ENCODE measurements at places on chromosomes 12 and 14.

GRCh38 chr12:124142395-124143035, 152.4 kb upstream of the RFLNA start:
- no peak for DNase-seq

GRCh38 chr14:51093371-51094281, 1.3 kb downstream of the TRIM9 start:
- DNase-seq = peak; percentile 70

DNA sequence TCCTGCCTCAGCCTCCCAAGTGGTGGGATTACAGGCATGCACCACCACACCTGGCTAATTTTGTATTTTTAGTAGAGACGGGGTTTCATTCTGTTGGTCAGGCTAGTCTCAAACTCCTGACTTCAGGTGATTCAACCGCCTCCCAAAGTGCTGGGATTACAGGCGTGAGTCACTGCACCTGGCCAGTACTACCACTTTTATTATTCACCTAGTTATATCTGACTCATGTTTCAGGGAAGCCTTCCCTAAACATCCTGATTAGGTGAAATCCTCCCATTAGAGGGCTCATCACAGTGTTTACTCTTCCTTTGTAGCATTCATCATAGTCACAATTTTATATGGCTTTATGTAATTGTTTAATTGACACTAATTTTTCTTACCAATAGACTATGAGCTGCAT, 295.3 kb upstream of the SOX5 start:
- no peak for DNase-seq

GRCh38 chr12:75813072-75813471, 218.5 kb downstream of the PHLDA1 start:
- DNase-seq = no peak

- DNase-seq = no peak
Observed at GRCh38 chr14:21987937-21988336, 314.3 kb upstream of the OR4E1 start.

DNA sequence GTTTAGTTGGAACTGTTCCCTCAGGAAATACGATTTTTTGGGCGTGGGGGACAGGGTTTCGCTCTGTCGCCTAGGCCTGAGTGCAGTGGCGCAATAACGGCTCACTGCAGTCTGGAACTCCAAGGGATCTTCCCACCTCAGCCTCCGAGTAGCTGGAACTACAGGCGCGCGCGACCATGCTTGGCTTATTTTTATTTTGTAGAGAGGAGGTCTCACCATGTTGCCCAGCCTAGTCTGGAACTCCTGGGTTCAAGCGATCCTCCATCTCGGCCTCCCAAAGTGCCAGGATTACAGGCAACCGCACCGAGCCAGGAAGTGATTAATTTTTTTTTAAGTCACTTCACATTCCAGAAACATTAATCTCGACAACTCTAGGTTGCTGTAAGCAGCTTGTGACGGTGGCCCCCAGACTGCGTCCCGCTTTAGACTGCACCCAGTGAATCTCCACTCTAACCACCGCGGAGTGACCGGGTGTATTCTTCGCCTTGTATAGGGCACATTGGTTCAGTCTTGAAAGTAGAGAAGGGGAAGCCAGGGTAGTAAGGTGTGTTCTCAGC, 830 bp upstream of the MIS18BP1 start:
- DNase-seq = no peak

- DNase-seq = no peak
Observed at GRCh38 chr12:91983935-91984334, 161.7 kb downstream of the BTG1 start.

GRCh38 chr12:96141216-96141912, 52.8 kb upstream of the ELK3 start:
- DNase-seq = no peak

- no peak for DNase-seq
Observed at GRCh38 chr12:81819991-81820633, 61.0 kb upstream of the PPFIA2 start.

DNA sequence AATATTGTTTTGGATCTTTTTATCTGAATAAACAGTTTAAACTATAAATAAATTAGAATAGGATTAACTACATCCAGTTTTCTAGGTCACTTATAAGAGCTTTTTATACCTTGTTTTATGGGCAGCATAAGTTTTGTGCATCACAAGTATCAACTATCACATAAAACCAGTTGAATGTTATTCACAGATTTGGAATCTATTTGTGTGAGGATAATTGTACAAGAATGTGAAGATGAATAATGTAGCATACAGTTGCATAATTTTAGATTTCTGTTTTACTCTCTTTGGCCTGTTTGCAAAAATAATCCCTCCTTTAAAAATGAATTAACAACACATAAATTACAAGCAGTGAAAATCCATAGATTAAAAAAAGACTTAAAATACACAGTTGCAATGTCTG, 88.8 kb downstream of the SCFD1 start:
- DNase-seq = no peak

GRCh38 chr14:82854901-82855300, 1321.2 kb upstream of the SEL1L start:
- no peak for DNase-seq

DNA sequence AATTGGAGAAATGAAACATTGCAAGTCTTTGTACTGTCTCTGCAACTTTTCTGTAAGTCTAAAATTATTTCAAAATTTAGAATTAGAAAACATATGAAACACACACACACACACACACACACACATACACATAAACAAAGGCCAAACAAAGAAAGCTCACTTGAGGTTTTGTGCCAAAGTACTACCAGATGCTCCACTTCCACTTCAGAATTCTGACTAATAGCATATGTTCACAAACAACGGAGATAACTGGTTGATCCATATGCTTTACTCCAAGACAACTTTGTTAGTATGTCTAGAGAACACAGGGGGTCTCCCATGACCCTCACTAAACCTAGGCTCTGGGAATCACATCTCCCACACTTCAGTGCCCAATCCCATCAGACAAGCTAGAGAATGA, 133.8 kb upstream of the CLEC14A start:
- DNase-seq = no peak

- no peak for DNase-seq
Observed at GRCh38 chr14:35959835-35960234, 133.7 kb downstream of the BRMS1L start.

DNA sequence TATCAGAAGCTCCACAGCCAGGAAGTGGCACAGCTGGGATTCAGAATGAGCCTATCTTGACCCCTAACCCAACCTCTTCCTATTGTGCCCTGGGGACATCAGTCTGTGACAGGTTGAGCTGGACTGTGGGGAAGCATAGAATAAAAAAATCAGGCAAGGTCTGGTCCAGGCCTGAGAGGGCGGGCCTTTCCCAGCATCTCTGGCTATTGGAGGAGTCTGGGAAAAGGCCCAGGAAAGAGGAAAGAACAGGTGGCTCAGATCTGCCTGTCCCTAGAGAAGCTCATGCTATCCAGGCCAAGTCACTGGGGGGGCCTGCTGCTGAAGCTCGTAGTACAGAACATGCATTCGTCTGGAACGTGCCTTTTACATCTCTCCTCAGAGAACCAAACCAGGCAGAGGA, 100.5 kb downstream of the PPM1H start:
- no peak for DNase-seq

DNA sequence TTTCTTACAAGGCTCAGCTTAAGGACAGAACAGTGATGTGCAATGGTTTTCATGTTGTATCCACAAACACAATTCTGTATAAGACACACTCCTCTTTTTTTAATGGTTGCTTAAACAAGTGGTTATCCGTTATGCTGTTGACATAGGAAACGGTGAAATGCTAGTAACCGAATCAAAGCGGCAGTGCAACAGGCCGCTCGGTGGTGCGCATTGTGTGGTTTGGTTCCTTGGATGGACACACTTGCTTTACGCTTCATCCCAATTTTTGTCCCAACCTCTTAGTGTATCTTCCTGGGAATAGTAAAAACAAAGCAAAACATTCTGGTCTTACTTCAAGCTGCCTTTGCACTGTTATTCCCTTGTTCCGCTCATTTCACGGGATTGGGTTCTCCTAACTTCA, 650 bp upstream of the PTGER2 start:
- DNase-seq = no peak

DNA sequence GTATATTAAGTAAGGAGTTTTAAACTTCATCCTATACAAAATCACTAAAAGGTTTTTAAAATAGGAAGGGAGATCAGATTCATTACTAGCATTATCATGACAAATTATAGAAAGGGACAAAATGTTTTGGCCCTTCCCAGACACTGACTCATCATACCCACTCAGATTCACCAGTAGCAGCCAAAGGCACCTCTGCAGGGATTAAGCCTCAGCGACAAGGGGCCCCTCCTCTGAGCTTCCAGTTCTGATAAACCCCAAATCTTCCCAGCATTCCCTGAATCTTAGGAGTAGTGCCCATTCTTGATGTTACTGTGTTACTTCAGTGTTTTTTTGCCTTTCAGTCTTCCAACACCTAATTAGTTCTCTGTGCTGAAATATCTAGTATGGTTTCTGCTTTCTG, 14.5 kb downstream of the KRAS start:
- no peak for DNase-seq

DNA sequence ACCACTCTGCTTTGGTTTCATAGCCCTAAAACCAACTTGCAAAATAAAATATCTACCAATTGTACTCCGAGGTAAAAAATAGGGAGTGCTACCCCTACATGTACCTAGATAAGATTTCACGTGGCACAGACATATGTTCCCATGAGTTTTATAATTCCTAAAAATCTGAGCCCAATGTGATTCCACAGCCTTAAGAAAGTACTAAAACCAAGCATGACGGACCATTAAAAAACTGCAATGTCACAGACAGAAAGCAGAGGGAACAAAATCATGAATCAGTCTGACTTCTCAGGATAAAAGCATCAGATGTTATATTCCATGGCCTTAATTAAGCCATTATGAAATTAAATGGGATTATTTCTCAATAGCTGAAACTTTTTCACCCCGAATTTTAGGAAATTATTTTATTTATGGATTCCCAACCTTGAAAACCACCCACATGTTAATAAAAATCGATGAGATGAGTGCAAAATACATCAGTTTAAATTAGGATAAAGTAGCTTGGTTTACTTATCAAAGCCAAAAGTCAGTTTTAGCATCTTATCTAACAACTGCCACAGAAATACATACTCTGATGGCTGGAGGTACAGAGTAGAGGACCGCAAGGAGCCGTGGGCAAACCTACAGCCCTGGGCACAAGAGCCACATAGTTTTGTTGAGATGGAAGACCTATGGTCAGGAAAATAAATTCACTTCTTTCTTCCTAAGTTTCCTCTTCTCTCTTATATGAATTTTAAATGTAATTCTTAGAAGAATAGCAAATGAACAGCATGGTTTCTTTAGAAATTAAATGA, 4.5 kb downstream of the ITPR2 start:
- DNase-seq = no peak

DNA sequence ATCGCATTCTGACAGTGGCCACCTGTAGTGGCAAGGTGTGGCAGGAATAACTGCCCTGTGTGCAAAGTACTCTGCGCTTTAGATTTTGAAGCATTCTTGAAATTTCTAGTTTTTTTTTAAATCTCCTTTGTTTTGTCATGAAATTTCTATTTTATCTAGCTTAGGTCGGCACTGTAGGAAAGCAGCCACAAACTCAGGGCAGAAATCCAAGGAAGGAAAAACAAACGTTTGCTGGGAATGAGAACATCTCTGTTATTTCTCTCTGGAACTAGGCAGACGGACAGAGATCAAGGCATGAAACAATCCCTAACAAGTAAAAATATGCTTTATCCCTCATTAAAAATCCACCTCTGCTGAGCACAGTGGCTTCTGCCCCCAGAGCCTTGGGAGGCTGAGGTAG, 1.3 kb upstream of the NR2C1 start:
- DNase-seq = no peak

GRCh38 chr12:29132316-29132715, 16.8 kb upstream of the FAR2 start:
- DNase-seq = no peak

- no peak for DNase-seq
Observed at GRCh38 chr14:59422069-59422881, 42.9 kb downstream of the GPR135 start.

GRCh38 chr12:50842637-50843493, at the start of gene TMPRSS12:
Gene TMPRSS12, plus strand, starts transcription at chr12:50842926. Its CDS starts 39 bp downstream, at chr12:50842965.
- DNase-seq = peak; percentile 72

GRCh38 chr14:102363182-102363943, 622 bp downstream of the TECPR2 start:
- peak; percentile 70 for DNase-seq

GRCh38 chr14:77623201-77623600, 6.8 kb upstream of the SPTLC2 start:
- no peak for DNase-seq

GRCh38 chr12:49367381-49368239, at the start of gene SPATS2:
Gene SPATS2, plus strand, starts transcription at chr12:49367462. Its CDS starts 93,551 bp downstream, at chr12:49461013.
- DNase-seq = peak; percentile 68

DNA sequence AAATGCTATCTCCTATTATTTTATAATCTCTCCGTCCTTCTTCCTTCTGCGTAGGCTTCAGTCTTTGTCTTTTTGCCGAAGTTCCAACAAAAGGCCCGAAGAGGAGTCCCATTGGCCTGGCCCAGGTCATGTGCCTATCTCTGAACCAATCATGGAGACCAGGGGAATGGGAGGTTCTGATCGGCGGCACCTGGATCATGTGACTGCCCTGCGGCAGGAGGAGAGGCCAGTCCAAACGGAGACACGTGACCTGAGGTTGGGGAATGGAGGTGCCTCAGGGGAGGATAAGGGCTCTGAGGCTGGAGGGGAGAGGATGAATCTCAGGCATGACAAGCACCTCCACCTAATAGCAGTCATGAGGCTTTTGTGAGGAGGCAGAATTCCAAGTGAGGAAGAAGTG, 86.0 kb downstream of the AACS start:
- no peak for DNase-seq

DNA sequence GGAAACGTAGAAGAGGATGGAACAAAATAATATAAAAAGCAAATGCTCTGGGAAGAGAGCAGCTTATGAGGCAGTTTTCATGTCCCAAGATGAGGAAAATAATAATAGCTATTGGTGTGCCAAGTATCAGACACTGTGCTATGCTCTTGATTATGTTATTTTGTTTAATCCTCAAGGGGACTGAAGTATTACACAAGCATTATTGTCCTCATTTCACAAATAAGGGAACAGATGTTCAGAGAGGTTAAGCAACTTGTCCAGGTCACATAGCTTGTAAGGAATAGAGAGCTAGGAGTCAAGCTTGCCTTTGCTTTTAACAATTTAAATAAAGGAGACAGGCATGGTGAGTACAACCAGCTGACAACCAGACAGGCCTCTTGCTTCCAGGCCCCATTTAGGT, 26.9 kb upstream of the LTBP2 start:
- no peak for DNase-seq

DNA sequence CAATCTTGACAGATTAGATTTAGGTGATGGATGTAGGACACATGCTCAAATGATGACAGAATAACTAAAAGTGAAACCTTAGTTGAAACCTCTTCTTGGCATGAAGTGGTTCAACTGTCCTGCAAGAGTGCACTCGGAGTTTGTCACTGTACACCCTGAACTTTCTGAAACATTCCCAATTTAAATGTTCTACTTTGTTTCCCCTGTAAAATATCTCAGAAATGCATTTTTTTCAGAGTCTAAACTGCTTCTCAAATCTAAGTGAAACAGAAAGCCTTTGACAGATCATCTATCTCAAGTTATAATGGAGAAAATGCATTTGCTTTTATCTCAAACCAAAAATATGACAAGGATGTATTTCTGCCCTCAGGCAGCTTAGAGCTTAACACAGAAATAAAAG, 66.0 kb downstream of the BHLHE41 start:
- DNase-seq = no peak
